Activated naive CD8-positive, alpha-beta T cell treated with anti-CD3 and anti-CD28 coated beads, Interleukin-2, amount 10 ng/mL, durations not matched to agents 7 days and 5 days (primary cell): ENCODE measurements at places on chromosomes 7 and 10.

DNA sequence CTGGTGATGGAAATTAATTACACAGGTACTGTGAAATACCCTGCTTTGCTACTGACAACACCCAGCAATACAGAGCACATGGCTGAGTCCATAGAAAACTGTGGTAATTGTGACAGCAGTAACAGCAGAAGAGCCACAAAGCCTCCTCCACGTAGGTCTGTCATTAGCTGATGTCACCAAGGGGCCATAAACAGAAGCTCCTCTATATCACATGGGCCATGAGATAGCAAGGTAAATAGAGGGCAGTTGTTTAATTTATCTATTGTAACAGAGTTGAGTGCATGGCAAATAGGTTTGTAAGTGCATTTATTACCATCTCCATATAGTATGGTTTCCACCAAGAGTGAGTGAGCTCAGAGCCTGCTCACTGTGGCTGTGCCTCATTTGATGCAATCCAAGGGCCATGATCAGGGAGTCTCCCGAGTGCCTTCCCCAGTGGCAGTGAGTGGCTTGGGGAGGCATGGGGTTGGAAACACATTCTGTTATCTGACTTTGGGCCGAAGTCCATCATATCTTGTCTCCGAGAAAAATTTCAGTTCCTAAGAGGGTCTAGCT is 281.2 kb downstream of the SKAP2 start:
- peaks cover 15% of the 10 kb centered on the region for H3K27me3 ChIP-seq
- no peak overlapping the region for H3K4me3 ChIP-seq
- DNase-seq: no peak
- no peaks in the 10 kb centered on the region for H3K4me1 ChIP-seq
- no peaks in the 10 kb centered on the region for H3K36me3 ChIP-seq
- H3K27ac ChIP-seq: no peak overlapping the region

- no peaks in the 10 kb centered on the region for H3K36me3 ChIP-seq
- no peak overlapping the region for H3K27ac ChIP-seq
- H3K4me1 ChIP-seq: no peaks in the 10 kb centered on the region
- H3K27me3 ChIP-seq: no peaks in the 10 kb centered on the region
Measured at GRCh38 chr7:19177269-19177668, 32.0 kb upstream of the FERD3L start.

GRCh38 chr7:75639886-75640190 is 98.9 kb downstream of the HIP1 start:
- no peak overlapping the region for H3K27ac ChIP-seq
- H3K27me3 ChIP-seq: peaks cover 20% of the 10 kb centered on the region
- peaks cover 4% of the 10 kb centered on the region for H3K4me1 ChIP-seq
- peaks cover 1% of the 10 kb centered on the region for H3K36me3 ChIP-seq
- peak overlapping the region; percentile 79 for H3K4me3 ChIP-seq

DNA sequence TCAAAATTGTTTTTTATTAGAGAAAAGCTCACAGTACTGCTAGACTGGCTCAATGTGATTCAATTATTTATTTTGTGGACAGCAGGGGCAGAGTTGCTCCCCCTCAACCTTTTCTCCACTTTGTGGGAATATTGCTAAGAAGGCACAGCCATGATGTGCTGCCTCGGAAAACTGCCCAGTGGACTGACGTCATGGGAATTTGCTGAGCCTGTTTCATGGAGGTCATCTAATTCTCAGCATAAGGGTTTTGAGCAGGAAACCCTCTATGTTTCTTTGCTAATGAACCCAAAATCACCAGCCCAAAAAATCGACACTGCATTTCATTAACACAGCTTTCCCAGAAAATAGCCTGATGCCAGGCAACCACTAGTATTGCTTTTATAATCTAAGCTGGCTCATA is 228.8 kb upstream of the FAM3C start:
- no peaks in the 10 kb centered on the region for H3K36me3 ChIP-seq
- H3K27me3 ChIP-seq: no peaks in the 10 kb centered on the region
- no peak for DNase-seq
- no peaks in the 10 kb centered on the region for H3K4me1 ChIP-seq
- H3K27ac ChIP-seq: no peak overlapping the region

DNA sequence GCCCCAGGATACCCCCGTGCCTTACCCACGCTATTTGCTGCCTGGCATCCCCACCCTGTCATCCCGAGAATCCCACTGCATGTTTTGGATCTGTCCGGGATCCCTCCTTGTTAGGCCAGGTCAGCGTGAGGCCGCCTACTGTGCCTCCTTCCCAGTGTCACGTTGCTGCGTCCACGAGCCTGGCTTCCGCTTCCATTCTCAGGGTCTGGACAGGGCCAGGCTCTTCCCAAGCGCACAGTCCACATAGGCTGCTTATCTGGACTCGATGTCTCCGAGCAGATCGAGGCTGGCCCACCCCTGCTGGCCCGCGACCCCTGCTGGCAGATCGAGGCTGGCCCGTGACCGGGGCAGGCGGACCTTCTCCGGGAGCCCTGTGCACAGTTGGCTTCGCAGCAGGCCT is 27.1 kb downstream of the FOXK1 start:
- H3K4me3 ChIP-seq: no peak overlapping the region
- no peak for DNase-seq
- no peak overlapping the region for H3K27ac ChIP-seq
- H3K27me3 ChIP-seq: no peaks in the 10 kb centered on the region
- H3K4me1 ChIP-seq: peaks cover 6% of the 10 kb centered on the region
